Brain microvascular endothelial cell (primary cell): ENCODE measurements at places on chromosomes 3 and 15.

GRCh38 chr15:77036537-77037387, 34.1 kb downstream of the TSPAN3 start:
- DNase-seq: no peak

DNA sequence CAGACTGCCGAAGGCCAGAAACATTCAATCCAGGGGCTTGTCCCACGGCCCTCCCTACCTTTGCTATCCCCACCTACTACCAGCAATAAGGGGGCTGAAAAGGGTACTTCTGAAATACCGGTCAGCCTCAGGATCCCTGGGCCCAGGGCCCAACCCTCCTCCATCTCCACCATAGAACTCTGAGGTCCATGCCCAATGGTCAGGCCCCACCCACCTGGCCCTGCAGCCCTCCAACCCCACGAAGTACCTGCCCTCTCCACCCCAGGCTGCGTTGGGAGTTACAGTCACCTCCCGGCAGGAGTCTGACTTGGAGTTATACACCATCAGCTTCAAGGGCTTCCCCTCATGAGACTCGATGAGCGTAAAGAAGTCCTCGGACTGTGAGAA, 6.9 kb downstream of the GORASP1 start:
- DNase-seq: no peak

DNA sequence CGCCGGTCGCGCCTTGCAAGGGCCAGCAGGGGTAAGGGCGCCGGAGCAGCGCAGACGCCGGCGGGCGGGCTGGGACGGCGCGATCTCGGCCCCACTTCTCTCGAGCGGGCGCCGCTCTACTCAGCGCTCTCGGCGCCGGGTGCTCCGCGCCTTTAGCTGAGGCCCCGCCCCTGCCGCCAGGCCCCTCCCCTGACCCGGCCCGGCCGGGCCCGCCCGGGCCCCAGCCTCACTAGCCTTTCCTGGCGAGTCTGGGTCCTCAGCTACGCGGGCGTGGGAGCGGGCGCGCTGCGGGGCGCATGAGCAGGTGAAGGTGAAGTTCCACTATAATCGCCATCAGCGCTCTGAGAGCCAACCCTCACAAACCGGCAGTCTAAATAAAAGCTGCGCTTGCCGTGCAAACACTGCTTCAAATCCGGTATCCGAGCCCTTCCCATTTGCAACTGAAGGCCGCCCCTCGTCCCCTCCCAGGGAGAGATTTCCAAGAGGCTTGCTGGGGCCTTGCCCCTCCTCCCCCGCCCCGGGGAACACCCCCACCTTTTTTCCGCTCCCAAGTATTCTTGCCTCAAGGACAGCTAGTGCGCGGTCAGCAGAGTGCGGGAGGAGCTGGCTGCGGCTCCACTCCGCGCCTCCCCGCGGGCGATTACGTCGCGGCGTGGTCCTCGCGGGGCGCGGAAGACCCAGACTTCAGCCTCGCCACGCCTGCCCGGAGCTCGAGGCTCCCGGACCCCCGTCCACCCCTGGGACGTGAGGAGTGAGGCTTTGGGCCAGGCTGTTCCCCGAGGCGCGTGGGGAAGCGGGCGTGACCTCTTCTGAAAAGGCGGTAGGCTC, at the start of gene RPP25:
Gene RPP25 (minus strand): TSS at position 125 of the 828 bp plus-strand sequence. CDS start 189 bp downstream, outside the sequence.
- peak; percentile 63 for DNase-seq

- DNase-seq: no peak
Measured at GRCh38 chr3:51750878-51751277, 28.2 kb downstream of the IQCF6 start.
